ENCODE measurements at places on chromosomes 7 and 10.
A peak's percentile ranks its signal among the peaks of the same experiment; 100 is the strongest.

- DNase-seq, result peak; percentile 43
These were observed 17.4 kb downstream of the PSPH start for GRCh38 chr7:56033671-56034432.

GRCh38 chr7:49424109-49424508 lies 349.3 kb upstream of the VWC2 start:
- no peak for DNase-seq

DNA sequence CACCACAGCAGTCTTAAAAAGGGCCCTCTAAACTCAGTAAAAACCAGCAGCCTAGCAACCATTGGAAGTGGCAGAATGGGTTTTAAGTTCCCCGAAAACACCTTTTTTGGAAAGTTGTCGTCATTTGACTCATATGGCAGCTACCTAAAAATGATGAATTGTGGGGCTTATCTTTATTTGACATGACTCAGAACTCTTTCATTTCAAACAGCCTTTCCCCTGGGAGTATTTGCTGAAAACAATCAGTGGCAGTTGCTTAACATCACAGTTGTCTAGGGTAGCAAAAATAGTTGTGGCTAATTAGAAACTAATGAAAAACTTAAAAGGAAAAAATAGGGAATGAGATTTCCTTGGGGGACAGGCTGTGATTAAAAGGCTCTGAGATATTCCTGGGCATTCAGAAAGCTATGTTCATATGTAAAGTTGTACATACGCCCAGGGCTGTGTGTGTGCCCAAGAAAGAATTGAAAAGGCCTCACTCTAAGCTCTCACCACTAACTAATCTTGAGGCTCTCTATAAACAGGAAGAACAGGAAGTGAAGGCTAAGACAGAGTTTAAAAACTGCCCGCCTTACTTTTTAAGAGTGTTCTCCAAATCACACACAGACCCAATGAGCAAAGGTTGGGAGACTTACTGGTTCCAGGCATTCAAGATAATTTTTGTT lies 81.7 kb upstream of the HECTD2 start:
- no peak for DNase-seq

GRCh38 chr7:48304641-48305040 lies 133.4 kb downstream of the ABCA13 start:
- no peak for DNase-seq

- DNase-seq, result no peak
These were observed 24.7 kb downstream of the IL2RA start for GRCh38 chr10:6037422-6037821.

GRCh38 chr10:112898540-112899390 lies 51.3 kb upstream of the TCF7L2 start:
- no peak for DNase-seq

DNA sequence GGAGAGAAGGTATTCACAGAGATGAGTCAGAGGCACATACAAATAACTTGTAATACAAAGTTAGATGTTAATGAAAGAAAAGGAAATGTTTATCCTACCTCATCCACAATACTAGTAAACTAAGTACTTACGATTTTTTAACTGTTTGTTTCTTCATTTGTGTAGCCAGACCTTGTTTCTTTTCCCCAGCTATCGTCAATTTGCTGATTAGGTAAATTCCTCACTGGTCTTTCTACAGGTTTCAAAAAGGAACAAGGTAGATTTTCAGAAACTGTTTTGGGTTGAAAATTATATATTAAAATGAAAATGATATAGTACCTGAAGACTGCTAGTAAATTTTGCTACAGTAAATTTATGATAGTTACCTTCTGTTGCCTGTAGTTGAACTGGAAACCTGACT lies 56.6 kb downstream of the PON1 start:
- no peak for DNase-seq

DNA sequence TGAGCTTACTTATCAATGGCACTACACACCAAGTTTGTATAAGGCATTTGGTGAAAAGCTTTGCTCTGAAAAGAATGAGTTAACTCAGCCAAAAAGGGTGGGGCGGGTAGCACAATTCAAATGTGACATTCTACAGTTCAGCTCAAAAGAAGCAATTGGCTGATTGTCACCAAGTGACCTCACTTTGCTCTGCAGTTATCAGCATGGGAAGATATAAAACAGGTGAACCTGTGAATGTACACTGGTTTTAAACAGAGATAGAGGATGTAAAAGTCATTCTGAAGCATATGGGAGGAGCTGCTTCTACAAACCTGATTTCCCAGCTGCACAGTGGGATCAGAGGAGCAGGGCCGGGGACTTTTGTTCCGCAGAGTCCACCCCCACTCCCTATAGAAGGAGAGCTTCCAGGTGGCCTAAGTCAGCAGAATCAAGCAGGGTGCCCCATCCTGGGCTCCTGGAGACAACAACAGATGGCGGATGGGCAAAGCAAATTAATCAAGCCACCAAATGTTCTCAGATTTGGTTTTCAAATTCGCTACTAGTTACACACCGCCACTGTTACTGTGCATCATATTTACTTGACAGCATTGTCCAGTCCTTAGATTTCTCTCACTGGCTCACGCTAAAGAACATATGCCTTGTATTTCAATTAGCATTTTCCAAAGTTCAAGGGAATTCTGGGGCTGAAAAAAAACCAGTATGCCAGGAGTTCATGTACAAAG lies 27.5 kb upstream of the NPVF start:
- DNase-seq, result no peak

DNA sequence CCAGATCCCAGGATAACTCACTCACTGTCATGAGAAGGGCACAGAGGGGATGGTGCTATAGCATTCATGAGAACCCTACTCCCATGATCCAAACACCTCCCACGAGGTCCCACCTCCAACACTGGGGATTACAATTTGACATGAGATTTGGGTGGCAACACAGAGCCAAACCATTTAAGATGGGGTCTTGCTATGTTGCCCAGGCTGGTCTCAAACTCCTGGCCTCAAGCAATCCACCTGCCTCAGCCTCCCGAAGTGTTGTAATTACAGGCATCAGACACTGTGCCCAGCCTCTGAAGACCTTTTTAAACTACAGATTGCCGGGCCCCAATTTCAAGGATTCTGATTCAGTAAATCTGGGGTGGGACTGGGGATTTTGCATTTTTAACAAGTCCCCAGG lies 98.5 kb downstream of the BAMBI start:
- DNase-seq, result no peak

DNA sequence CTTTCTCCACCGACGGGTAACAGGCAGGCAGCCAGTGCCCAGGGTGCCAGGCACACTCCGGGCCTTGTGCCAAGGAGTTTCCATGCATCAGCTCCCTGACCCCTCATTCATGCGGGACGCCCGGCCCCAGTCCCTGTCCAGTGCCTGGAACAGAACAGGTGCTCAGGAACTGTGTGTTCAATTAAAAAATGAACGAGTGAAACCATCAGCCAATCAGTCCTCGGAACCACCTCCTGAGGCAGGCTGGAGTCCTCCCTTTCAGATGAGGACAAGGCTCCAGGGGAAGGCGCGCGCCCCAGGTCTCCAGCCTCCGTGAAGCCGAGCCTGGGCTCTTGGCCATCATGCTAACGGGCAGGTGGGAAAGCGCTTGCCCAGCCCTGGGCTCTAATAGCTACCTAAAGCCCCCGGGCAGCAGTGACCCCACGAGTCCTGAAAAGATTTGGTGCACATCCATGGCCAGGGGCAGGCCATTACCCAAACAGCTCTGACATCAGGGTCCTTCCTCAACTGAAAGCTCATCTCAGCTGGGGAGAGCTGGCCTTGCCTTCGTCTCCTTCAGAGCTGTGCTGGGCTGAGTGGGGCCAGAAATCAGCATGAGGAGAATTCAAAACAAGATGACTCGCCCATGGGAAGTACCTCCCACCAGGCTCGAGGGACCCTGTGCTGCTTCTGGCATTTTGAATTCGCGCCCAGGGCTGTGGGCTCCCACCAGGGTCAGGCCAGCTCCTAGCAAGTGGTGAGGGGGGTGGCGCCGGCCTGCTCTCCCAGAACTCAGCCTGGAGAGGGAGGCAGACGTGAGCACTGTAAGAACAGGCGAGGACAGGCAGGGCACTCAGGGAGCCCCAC lies 200.5 kb downstream of the MAD1L1 start:
- DNase-seq, result no peak

DNA sequence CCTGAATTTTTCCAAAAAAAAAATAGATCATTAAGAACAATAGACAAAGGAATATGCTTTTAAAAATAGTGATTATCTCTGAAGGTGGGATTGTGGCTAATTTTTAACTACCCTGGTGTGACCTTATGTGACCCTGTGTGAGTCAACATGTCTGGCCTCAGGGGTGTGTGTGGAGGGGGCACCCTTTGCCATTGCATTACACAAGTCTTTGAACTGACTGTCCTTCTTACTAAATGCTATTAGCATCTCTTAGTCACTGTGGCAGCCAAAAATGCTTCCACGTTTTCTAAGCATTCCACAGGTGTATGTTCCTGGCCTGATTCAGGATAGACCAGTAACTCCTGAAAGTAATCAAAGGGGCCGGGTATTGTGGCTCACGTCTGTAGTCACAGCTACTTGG lies 175.4 kb downstream of the MGMT start:
- no peak for DNase-seq

DNA sequence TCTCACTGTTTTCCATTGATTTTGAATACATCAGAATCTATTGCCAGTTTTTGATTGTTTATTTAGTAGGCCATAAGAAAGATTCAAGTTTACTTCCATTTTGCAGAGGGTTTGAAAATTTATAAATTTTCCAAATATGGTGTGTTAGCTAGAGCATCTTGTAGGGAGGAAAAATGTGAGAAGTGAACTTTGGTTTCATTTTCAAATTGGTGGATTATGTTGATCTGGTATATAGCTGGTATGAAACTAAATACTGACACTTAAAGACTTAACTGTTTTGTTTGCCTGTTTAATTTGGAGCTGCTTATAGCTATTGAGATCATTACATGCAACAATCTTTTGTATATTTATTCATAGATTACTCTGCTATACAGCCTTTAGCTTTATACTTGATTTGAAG lies 108.1 kb downstream of the ADAM22 start:
- no peak for DNase-seq

DNA sequence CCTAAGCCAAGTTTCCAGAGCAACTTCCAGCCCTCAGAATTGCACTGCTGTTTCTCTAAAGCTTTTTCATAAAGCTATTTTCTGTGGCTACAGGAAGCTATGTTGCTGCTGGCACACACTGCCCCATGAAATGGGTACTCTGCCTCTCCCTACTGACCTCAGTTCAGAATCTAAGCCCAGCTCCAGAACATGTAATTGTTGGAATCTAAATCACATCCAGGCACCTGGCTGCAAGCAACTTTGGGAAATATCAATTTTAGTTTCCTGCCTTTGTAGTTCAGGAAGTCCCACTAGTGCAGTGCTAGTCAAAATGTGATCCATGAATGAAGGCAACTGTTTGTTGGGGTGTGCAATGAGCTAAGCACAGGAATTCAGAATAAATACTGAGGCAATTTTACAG lies 226.2 kb downstream of the THSD7A start:
- no peak for DNase-seq

DNA sequence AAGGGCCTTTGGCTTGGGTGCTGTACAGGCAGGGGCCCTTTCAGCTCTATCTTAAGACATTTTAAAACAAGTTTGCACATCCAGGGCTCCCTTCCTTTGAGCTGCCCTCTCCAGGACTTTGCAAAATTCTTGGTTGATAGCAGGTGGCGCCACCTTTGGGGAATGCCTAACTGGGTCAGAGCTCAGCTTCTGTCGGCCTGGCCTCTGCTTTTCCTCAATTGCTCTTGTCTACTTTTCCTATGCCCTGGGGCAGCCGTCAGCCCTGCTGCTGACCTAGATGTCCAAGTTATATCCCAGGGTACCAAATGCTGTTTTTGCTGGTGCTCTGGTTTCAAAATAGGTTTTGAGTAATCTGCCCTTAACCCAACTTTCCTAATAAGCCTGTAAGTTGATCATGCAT lies 65.8 kb downstream of the APBB1IP start:
- DNase-seq, result no peak

DNA sequence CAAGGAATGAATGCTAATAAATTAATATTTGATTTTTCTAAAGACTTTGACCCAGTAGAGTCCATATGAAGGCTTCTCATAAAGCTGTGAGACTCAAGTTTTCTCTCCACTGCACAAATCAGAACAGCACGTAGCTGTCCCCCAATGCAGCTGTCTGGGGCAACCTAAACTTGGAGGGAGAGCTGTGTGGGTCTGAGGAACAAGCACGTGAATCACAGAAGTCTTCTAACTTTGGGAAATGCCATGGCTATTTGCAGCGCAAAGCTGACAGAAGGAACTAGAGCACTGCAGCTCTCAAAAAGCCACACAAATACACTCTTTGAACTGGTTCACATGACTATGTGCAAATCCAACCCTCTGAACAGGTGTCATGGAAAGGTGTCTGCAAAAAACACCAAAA lies 47.9 kb downstream of the COL1A2 start:
- DNase-seq, result no peak

DNA sequence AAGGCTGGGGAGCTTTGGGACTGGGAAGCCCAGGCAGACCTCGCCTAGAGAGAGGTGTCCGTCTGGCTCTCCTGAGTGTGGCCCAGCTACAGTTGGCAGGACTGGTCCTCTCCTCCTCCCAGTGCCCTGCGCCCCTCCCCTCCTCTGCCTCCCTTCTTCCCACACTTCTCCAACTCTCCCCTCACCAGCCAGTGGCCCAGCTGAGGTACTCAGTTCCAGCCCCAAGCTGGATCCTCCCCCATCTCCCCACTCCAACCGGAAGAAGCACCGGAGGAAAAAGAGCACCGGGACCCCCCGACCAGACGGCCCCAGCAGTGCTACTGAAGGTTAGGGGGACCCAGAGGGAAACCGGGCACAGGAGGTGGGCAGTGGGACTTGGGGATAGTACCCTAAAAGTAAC lies 27.7 kb downstream of the GBX1 start:
- no peak for DNase-seq

GRCh38 chr7:149459540-149460452 lies 1.1 kb downstream of the ZNF777 start:
- no peak for DNase-seq

- no peak for DNase-seq
These were observed 173.3 kb upstream of the ZNF804B start for GRCh38 chr7:88586219-88586618.

GRCh38 chr7:73812996-73813395 lies 17.8 kb upstream of the CLDN4 start:
- no peak for DNase-seq

- no peak for DNase-seq
These were observed 151.4 kb downstream of the RPS24 start for GRCh38 chr10:78184851-78185692.

GRCh38 chr10:123530166-123530870 lies 135.8 kb upstream of the GPR26 start:
- no peak for DNase-seq

DNA sequence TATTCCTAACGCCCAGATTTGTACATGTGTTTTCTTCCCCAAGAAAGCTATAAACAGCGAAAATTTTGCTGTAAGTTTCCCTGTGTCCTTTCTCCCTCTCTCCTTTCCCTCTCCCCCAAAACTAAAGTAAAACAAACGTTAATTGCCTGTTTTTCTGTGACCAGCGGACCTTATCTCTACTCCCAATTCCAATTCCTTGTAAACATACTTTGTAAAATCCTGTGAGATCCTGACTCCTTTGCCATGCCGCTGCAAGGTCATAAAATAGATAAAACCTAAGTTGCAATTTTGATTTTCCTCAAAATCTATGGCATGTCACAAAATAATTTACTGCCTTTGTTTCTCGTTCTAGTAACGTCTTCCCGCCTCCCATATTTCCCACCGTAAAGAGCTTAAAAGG lies 217.6 kb downstream of the USP6NL start:
- no peak for DNase-seq
